NCI-H510A (cell line): ENCODE measurements at places on chromosomes 11 and 22.

DNA sequence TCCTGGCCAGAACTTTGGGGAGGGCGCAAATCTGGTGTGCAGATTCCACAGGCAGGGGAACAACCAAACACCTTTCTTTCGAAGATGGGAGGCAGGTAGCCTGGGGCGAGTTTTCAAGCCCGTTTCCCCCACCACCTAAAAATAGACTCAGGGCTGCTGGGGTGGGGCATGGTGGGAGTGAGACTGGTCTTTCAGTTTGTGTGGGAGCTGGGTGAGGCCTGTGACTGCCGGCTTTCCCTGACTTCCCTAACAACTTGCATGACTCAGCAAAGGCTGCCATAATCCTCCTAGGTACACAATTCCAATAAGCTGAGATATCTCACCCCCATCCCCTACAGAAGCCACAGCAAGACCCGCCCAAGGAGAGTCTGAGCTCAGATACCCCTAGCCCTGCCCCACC, 4.3 kb upstream of the OR5B12 start:
- DNase-seq: no peak

- DNase-seq: no peak
Observed at GRCh38 chr11:79925570-79925969, 484.7 kb upstream of the TENM4 start.

- no peak for DNase-seq
Observed at GRCh38 chr11:5631969-5632635, 7.3 kb downstream of the TRIM34 start.

DNA sequence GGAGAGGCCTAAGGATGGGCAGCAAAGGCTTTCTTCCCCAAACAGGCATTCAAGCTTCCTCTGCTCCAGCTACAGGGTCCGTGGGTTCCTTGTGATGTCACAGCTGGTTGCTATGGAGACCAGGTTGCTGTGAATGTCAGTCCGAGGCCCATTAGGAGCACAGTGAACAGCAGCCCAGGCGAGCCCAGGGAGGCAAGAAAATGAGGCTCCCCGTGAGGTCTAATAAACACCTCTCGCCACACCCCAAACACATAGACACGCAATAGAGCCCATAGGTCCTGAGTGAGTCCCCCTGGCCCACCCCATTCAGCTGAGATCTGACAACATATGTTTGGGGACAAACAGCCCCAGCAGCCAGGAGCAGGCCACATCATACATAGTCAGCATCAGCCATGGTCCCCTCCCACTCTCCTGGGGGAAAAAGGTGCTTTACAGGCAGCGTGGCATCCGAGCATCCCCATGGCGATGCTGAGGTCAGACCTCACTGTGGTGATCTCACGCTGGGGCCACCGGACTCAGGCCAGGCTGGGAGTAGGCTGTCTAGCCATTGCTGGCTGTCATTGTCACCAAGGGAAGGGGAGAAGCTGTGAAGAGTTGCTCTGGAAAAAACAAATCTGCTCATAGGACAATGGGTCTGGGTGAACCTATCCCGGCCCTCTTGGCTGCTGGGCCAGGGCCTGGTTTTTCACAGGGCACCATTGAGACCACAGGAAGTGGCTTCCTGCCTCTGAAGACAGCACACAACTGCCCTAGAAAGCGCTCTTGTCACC, 23.1 kb upstream of the TP53I11 start:
- DNase-seq: no peak

GRCh38 chr11:66081505-66081904, 11.4 kb downstream of the PACS1 start:
- DNase-seq: peak; percentile 51
